ENCODE measurements at places on chromosomes 4 and X.

DNA sequence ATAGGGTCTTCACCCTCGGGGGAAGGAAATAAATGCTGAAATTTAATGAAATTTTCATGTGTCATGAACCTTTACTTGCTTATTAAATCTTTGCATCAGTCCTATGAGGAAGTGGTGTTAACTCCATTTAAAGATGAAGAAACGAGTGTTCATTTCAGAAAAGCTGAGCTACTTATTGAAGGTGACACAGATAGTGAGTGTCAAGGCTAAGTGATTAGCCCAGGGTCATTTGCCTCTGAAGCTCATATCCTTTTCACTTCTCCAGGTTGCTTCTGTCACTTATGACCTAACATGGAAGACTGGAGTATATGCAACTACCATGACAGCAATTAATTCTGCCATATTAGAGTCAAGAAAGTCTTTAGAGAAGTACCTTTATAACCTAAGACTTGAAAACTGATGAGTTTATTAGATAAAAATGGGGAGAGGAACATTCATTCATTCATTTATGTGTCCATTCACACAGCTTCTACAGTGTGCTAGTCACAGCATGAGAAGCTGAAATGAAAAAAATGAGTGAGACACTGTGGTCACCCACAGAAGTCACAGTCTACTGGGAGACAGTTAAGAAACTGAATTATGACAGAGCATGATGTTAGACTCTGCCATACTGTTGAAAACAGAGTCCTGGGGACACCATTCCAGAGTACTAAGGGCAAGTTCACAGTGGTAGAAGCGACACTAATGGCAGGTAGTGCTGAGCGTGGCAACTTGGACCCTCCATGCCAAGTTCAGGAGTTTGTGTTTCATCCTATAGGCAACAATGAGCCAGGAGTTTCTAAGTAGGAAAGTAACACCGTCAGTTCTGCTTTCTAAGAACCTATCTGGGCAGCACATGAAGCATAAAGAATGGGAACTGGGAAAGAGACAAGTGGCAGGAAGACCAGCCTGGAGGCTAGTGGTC is 21.3 kb downstream of the ALPK1 start:
- DNase-seq = no peak

DNA sequence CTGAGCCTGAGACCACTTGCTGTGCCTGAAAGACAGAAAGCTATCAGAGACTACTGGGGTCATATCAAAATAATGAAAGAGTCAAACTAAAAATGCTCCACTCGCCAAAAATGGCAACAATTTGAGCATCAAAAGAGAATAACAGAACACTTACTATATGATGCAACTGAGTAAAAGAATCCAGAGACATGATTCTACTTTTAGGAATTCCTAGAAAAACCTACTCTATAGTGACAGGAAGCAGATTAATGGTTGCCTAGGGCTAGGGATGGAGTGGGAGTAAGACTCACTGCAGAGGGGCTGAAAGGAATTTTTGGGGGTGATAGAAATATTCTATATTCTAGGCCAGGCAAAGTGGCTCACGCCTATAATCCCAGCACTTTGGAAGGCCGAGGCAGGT is 29.4 kb upstream of the SLAIN2 start:
- DNase-seq = no peak

DNA sequence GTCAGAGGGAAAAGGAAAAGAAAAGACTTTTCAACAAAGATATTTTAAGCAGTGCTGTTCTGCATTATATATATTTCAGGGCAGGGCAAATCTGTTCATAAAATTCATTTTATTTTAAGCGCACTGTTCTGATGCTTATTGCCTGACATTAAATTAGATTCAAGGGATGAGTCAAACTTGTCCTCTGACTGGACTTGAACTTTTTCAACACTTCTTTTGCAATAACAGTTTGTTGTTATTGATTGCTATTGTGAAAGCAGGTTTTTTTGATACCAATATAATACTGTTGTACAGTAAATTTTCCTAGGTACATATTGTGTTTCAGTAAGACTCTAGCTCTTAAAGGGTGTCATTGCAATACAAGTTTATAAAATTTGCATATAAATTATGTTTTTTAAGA is 481.3 kb downstream of the NAF1 start:
- DNase-seq = no peak

- no peak for DNase-seq
These were observed 76.1 kb downstream of the ARHGAP6 start for GRCh38 chrX:11589641-11590040.

DNA sequence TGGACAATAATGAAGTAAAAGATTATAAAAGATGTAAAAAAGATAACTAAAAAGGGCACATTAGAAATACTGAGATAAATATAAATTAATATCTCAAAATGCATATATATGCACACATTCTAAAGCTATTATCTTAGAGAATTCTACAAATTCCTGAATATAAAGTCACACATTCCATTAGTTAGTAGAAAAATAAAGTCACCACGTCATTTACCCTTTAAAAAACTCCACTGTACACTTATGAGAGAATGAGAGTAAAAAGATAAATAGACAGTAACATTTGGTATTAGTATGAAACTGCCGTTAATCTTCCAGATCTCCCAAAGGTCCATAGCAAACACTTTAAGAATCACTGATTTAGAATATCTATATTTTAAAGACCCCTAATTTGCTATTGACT is 67.2 kb upstream of the IL15 start:
- DNase-seq = no peak

- DNase-seq = no peak
These were observed 1135.9 kb downstream of the RAPGEF2 start for GRCh38 chr4:160238790-160239189.

DNA sequence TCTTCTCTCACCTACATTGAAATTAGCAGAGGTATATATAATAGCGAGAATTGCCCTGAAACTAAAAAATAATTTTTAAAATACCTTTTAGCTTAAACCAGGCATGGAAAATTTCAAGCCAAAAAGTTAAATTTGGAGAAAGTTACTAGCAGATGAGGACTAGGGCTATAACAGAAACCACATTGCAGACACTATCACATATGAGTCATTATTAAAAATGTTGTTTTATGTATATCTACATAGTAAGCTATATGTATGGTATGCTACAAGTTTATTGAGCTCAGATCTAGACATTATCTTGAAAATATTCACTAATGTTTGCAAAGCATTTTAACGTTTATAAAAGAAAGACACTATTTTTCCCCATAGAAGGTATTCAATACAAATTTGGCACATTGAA is 147.8 kb downstream of the PAPSS1 start:
- DNase-seq = no peak

DNA sequence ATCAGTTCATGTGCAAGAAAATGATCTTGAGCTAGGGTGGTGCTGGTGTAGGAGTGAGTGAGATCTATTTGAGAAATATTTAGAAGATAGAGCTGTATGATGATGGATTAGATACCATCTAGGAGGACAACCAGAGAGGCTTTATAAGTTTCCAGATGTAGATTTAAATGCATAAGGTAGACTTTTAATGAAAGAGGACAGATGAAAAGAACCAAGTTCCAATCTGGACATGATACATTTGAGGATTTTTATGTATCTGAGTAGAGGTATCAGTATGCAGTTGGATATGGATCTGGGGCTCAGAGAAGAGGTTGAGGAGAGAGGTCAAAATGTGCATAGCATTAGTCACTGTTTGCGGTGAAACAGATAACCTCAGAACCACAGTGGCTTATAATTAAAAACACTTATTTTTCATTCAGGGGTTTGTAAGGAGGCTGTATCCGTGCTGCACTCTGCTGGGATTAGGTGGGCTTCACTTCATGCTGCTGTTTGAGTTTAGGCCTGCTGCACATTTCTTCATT is 348.7 kb downstream of the BMPR1B start:
- peak; percentile 20 for DNase-seq

- DNase-seq = no peak
These were observed 36.2 kb upstream of the IRS4 start for GRCh38 chrX:108772549-108772948.

- DNase-seq = no peak
These were observed 17.2 kb upstream of the MND1 start for GRCh38 chr4:153327247-153327646.

- no peak for DNase-seq
These were observed 120.2 kb downstream of the AFAP1 start for GRCh38 chr4:7819446-7819845.

DNA sequence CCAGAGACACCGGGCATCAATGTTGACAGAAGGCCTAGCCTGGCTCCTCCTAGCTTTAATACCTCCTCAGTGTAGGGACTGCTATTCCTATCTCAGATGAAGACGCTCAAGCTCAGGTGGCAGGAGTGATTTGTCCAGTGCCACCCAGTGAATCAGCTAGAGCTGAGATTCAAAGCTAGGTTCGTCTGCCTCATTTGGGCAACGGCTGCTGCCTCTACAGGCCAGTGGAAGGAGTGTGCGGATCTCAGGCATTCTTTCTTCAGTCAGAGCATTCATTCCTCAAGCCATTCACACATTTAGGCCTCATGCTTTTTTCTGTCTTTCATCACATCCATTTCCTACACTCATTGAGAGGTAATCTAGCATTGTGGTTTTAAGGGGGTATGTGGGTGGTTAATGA is 7.3 kb downstream of the TSR2 start:
- DNase-seq = peak; percentile 5

GRCh38 chrX:123303429-123303828 is 119.4 kb downstream of the GRIA3 start:
- DNase-seq = no peak

GRCh38 chr4:41039317-41039716 is 175.0 kb downstream of the APBB2 start:
- DNase-seq = no peak

GRCh38 chr4:7323872-7324650 is 110.7 kb downstream of the PSAPL1 start:
- DNase-seq = no peak

DNA sequence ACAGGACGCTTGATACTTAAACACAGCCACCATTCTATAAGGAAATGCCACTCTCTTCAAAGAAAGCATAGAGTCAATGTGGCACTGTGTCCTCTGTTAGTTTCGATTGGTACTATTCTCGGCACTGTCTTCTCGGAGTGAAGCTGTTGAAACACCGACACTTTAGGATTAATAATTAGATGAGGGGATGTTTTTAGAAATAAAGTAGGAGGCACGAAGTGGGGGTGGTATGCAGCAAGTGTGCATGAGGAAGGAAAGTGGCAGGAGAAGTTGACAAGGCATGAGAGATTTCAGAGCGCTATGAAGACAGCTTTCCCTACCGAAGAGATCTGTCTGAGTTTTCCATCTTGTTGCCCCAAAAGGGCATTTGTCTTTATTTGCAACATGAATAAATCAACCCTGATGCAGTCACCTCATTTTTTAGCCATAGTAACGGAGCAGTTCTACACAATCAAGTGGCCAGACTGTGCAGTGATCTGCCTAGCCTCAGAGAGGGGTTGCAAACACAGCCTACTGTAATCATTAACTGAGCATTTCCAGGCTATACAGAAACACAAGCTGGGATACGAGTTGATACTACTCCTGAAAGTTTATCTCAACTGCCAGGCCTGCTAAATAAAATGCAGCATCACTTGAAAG is 8.3 kb downstream of the GPRIN3 start:
- DNase-seq = no peak

DNA sequence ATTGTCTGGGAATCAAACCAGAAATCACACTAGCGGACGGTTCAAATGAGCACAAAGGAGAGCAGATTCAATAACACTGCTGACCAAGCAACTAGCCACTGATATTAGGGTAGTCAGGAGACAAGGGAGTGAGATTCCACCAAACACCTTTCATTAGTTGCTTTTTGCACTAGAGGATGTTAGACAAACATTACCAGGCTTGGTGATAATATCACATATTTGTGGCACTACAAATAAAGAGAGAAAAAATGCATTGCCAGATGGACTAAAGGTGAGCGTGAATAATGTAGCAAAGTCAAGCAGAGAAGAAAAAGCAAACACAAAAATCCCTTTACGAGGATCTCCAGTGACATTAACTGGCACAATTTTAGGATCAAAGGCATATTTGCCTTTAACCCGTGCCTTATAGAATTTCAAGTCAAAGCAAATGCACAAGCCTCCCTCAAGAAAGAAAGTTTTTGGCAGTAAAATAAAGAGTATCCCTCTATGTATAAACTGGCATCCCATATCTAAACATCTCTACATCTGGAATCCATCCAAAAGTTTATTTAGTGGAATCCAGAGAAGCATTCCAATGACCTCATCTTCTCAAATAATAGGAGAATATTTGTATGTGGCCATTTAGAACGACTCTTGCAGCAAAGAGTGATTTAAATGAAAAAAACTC is 290.9 kb downstream of the KCTD8 start:
- DNase-seq = peak; percentile 0

GRCh38 chr4:183448436-183448835 is 4.0 kb downstream of the CDKN2AIP start:
- no peak for DNase-seq

GRCh38 chr4:47002580-47002979 is 9.2 kb upstream of the GABRA4 start:
- no peak for DNase-seq

- DNase-seq = no peak
These were observed 82.5 kb upstream of the SORBS2 start for GRCh38 chr4:185894481-185894880.

DNA sequence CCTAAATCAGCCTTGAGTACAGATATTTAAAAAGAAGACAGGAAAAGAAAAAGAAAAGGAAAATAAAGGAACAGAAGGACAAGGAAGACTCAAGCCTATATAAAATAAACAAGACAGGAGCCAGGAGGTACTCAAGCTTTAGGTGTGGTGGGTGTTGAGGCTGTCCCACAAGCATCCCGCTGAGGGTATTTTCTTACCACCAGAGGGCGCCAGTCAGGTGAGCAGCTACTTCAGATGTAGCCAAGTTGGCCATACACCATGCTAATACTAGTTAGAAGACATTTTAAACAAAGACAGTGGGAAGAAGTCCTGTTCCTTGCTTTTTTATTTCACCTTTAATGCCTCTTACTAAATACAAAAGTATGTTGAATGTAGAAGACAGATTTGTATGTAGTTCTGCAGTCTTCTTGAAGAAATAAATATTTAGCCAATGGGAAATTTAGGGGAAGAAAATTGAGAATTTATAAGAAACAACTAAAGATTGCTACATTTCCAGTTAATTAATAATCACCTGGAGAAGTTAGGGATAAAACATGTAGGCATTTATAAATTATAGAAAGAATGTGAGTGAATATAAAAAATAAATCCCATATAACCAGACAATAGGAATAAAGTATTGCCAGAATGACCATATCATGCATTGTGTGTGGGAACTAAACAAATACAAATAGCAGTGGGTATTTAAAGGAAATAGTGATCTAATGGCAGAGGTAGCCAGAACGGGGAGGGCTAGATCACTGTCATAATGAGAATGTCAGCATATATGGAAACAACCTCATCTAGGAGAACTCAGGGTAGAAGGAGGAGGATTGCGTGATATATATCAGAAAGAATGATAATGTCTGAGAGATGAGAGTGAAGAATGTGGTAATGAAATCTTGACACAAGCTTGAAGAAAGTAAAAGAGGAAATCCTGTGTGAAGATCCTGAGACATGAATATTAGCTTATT is 71.0 kb downstream of the MTHFD2L start:
- peak; percentile 81 for DNase-seq

DNA sequence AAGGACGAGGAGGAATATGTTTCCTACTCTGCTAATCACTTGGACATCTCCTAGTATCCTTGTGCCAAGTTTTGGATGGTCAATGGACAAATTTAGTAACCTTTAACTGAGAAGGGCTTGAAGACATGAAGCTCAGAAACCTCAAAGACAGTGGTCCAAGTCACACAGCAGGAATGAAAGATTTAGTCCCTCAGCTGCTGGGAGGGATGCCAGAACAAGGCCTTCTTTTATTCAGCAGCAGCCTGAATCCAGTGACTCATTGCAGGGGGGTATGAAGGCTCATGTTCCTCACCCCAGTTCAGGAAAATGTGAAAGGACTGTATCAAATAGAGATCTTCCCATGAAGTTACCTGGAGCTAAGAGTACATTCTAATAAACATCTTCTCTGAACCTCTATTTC is 214.9 kb upstream of the UGT8 start:
- DNase-seq = peak; percentile 91
